NCI-H187 (cell line): ENCODE measurements at places on chromosomes 12 and 14.

- DNase-seq, result peak; percentile 63
Observed at GRCh38 chr12:117836999-117837736, 131.6 kb downstream of the KSR2 start.

DNA sequence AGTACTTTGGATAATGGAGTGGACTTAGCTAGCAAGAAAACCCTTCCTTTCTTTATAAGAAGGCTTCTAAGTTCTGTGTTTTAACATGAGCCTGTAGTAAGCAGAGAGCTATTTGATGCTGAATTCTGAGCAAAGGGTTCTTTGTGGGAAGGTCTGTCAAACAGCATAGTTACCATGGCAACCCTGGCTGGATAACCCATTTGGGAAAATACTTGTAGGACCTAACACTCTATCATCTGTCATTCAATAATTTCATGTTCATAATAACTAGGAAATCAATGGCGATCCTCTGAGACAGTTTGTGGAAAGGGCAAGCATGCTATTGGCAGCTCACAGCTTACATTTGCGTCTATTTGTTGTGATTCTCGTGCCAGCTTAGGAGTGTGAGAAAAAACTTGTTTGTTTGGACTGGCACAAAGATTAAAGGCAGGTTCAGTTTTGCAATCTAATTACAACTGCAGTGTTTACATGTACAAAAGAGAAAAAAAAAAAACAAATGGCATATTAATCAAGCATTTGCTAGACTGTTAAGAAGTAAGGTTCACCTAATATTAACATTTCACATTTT is 219.2 kb downstream of the PDZRN4 start:
- DNase-seq, result no peak

- DNase-seq, result no peak
Observed at GRCh38 chr12:68405343-68405781, 73.2 kb upstream of the MDM1 start.

DNA sequence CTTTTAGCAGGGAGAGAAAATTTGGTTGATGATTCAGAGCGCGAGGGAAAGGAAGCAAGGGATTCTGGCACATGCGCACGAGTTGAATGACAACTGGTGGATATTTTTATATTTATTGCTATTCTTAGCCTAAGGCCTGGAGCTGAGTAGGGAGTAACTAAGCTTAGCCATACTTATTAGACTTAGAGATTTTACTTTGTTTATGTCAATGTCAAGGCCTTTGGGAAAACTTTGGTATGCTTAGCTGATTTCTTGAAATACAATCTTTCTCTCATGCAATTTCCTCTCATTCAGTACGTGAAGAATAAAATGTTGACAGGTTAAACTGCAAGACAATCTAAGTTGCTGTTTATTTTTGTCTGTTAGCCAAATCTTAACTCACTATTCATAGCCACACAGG is 101.1 kb downstream of the CRADD start:
- DNase-seq, result no peak

DNA sequence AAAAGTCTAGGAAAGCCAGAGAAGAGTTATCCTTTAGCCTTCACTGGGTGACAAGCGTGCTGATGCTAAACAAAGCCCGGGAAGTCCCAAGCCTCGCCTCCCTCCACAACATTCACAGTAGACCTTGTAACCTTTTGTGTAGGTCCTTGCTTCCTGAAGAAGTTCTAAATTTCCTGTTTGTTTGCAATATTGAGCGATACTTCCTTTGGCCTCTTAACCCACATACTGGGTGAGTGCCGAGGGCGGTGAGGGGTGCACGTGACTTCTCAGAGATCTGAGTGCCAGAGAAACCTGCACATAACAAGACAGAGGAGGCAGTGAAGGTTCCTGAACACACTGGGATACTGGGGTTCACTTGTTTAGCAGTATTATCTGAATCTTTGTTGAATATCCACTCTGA is 134.3 kb downstream of the PLXNC1 start:
- no peak for DNase-seq

GRCh38 chr14:84749191-84749955 is 780.6 kb upstream of the FLRT2 start:
- no peak for DNase-seq

- DNase-seq, result peak; percentile 9
Observed at GRCh38 chr12:14554281-14555007, 13.2 kb downstream of the PLBD1 start.

DNA sequence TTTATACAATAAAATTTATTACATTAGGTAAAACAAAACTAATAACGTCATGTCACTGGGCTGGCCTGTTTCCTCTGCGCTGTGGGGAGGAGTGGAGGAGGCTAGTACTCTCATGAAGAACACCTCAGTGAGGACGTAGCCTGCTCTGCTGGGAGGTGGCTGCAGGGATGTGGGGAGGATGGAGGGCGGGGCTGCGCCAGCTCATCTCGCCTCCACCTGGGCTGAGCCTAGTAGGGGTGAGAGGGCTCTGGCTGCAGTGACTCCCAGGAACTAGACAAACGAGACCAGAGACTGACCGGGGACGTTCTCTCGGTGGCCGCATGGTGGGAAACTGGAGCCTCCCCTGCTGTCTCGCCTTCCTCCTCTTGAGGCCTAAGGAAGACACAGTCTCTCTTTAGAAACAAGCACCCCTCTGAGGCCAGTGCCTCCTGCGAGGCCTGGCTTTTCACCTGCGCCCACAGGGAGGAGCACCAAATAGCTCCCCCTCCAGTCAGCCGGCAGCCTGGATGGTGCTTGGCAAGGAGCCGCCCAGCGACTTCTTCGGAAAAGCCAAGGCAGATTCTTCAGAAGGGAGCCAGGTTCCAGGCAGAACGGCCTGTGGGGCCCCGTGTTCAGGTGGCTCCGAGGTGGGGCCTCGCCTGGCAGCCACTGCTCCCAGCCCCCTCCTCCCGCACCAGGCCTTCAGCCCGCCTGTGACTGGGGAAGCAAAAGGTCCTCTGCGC is 62.4 kb downstream of the PLEKHG3 start:
- no peak for DNase-seq

GRCh38 chr12:27467641-27468040 is 21.1 kb downstream of the SMCO2 start:
- DNase-seq, result no peak

- DNase-seq, result no peak
Observed at GRCh38 chr12:1844661-1845409, 24.5 kb downstream of the LRTM2 start.

GRCh38 chr14:55327179-55327578 is 56.0 kb downstream of the FBXO34 start:
- DNase-seq, result no peak

DNA sequence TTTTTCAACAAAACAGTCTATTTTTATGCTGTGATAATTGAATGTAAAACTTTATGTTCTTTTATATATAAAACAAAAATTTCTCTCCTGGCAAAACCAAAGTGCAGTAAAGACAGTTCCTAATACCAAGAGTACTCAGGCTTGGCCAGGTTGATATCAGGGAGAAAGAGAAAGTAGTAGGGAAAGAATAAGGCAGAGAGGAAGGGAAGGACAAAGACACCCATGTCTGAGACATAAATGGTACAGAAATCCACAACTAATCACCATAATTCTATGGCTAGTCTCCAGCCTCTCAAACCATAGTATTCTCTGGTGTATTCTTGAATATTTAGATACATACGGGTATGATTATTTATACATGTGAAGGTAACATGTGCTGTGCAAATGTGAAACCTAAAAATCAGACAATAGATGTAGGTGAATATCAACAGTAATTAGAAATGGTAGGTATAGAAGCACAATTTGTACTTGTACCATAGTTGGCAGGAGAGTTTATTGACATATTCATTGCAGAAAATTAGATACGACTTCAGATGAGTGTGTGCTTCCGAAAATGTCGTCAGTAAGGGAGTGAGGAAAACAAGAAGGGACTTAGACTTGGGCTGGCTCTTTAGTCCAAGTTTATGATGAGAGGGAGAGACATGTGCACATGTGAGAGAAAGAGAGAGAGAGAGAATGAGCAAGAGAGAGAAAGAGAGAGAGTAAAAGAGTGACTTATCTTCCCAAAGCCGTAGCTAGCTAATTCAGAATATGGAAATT is 230.8 kb upstream of the NPAS3 start:
- DNase-seq, result no peak

DNA sequence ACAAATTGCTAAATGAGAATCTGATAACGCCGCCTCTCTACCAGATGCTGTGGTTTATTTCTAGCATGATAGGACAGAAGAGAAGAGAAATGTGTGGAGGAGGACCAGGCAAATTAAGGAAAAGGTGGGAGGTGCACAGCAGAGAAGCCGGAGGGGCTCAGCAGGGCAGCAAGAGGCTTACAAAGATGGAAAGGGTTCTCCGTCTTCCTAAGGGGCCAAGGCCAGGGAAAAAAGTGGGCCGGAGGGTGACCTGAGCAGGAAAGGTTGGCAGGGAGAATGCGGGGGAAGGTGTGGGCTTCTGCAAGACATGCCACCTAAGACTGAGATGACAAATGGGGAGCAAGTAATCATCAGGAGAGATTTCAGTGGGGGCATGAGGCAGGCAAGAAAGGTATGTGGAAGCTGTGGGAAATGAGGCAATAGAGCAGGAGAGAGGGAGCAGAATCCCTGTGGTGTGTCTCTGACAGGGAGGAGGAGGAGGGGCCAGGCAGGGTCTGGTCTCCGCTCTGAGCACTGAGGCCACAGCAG is 18.7 kb downstream of the MANSC1 start:
- DNase-seq, result no peak

DNA sequence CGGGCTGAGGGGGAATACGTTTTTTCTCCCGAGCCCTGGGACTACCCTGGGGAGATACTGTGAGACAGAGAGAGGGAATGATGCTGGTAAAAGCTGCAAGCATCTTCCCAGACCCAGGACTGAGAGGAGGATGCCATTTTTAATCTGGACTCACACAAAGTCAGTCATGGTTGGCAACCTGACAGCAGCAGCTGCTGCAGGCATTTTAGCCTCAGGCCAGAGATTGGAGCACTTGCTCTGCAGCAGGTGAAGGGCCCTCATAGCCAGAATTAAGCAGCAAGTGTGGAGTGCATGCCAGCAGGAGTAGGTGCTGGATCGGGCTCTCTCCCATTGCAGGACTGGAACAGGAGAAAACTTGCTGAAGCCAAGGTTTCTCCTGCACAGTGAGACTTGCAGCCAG is 361.1 kb upstream of the CLEC14A start:
- DNase-seq, result peak; percentile 10

DNA sequence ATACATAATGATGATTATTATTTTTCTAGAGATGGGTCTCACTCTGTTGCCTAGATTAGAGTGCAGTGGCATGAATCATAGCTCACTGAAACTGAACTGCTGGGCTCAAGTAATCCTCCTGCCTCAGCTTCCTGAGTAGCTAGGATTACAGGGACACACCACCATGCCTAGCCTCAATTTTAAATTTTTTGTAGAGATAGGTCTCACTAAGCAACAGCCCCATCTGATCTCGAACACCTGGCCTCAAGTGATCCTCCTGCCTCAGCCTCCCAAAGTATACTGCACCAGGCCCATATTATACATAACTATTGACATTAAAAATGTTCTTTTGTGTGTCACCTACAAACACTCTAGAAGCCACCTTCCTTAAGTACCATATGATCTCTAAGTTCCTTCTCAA is 3.4 kb downstream of the TXNRD1 start:
- DNase-seq, result no peak

DNA sequence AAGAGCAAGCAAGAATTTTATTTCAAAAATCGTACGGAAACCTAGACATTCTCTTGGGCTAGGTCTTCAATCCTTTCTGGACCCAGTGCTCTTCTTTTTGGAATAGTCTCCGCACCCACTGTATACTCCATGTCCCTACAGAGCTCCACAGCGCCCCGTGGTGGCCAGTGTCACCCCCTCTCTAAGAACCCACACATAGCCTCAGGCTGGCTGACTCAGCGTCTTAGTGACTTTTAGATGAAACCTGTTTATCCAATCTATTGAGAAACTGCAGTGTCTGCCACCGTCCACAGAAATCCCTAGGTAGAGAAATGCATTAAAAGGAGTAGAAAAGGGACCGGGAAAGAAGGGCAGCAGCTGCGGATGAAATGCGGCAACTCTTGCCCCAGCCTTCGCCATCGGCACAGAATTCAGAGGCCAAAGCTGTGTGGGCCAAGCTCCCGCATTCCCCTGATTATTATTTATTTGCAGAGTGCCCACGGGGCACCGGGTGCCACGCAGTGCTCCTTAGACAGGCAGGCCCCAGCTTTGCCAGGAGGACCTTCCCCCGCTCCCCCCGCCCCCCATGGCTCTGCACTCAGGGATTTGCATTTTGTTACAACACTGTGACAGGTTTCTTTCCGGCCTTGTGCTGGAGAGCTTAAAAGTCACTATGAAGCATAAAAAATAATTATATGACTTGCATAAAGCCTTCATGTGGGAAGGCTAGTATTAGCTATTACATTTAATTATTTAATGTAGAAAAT is 170.1 kb upstream of the FKBP4 start:
- no peak for DNase-seq

GRCh38 chr14:94570440-94570839 is 9.2 kb downstream of the SERPINA4 start:
- no peak for DNase-seq

DNA sequence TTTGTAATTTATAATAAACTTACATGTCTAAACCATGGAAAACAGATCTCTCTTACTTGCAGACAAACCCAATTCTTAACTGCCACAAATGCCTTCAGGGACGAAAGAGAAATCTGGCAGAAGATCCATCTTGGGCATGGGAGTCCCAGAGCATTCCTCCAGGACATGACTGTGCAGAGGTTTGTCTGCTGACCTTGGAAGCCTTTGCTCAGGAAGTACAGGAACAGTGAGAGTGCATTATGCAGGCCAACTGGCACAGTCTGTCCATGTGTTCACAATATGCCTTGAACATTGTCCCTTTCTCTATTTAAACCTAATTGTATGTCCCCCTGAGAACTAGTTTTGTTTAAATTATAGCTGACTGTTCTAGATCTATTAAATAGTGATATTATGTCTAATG is 467.1 kb downstream of the ATP23 start:
- no peak for DNase-seq

DNA sequence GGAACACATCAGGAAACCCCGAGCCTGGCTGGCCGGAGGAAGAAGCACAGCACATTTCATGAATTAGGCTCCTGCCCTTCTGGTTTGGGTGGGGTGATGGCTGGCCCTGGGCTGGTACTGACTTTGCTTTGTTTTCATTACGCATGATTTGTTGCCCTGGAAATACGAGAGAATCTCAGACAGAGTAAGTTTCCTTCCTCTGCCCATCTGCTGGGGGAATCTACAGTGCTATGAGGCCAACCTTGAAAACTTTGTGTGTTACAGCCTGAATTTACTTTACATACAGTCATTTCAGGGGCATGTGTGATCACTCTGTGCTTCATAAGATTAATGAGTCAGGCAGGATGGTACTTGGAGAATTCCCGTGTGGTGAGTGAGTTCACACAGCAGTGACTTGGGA is 20.5 kb upstream of the SLC5A8 start:
- no peak for DNase-seq

- no peak for DNase-seq
Observed at GRCh38 chr12:130514149-130514551, 176.5 kb downstream of the PIWIL1 start.
